ENCODE measurements at places on chromosomes 3 and 15.

DNA sequence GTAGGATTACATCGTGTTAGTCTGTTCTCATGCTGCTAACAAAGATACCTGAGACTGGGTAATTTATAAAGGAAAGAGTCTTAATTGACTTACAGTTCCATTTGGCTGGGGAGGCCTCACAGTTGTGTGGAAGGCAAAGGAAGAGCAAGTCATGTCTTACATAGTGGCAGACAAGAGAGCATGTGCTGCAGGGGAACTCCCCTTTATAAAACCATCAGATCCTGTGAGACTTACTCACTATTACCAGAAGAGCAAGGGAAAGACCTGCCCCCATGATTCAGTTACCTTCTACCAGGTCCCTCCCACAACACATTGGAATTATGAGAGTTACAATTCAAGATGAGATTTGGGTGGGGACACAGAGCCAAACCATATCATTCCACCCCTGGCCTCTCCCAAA lies 3.4 kb downstream of the SLC25A26 start:
- no peak for DNase-seq

GRCh38 chr15:85534031-85534430 lies 153.6 kb downstream of the AKAP13 start:
- DNase-seq = no peak

DNA sequence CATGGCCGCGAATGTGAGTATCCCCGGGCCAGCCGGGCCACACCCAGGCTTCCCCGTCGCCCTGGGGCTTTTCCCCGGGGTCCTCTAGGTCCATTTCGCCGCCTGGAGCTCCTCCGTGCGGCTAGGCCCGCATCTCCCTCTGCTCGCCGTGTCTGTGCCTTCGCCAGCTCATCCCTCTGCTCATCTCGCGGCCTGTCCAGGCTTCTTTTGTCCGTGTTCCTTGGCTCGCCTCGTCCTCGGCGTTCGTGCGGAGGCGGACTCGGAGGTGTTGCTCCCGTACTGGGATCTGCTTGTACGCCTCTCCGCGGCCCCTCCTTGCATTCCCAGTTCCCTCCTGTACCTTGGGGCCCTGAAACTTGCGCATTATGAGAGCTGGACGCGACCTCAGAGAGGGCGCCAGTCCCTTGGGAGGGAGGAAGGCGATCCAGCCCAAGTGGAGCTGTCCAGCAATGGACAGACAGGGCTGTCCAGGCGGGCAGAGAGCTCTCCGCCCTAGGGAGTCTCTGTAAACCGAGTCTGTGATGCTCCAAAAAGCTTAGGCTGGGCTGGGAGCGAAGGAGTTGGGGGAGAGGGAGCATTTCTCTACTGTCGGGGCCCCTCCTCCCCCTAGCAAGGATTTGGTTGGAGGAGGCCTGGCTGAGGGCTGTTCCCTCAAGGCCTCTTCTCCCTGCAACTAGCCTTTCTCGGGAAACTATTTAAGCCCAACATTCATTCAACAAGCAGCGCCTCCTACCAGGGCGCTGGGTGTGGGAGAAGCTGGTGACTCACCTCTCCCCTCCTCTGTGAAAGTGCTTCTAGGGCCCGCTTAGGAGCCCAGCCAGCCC lies 553 bp downstream of the TMEM43 start:
- no peak for DNase-seq

GRCh38 chr15:41523097-41523496 lies 9.5 kb upstream of the LTK start:
- DNase-seq = no peak

- no peak for DNase-seq
These were observed at the start of gene ABCC5 for GRCh38 chr3:184017672-184018423. Gene ABCC5, minus strand, starts transcription at chr3:184017884. Its CDS starts 3,492 bp downstream, at chr3:184014392.

GRCh38 chr3:159994182-159994581 lies 5.5 kb downstream of the IL12A start:
- no peak for DNase-seq

DNA sequence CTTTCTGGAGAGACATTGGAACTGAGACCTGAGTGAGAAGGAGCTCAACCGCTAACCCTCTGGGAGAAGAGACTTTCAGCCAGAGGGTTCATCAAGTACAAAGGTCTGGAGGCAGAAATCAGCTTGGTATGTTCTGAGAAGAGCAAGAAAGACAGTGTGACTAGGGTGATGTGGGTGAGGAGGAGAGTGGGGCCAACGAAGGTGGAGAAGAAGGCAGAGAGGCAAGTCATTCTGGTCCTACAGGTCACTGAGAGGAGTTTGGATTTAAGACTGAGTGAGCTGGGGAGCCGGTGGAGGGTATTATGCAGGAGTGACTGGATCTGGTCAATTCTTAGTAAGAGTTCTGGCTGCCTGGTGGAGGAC lies 12.2 kb downstream of the XIRP1 start:
- no peak for DNase-seq

DNA sequence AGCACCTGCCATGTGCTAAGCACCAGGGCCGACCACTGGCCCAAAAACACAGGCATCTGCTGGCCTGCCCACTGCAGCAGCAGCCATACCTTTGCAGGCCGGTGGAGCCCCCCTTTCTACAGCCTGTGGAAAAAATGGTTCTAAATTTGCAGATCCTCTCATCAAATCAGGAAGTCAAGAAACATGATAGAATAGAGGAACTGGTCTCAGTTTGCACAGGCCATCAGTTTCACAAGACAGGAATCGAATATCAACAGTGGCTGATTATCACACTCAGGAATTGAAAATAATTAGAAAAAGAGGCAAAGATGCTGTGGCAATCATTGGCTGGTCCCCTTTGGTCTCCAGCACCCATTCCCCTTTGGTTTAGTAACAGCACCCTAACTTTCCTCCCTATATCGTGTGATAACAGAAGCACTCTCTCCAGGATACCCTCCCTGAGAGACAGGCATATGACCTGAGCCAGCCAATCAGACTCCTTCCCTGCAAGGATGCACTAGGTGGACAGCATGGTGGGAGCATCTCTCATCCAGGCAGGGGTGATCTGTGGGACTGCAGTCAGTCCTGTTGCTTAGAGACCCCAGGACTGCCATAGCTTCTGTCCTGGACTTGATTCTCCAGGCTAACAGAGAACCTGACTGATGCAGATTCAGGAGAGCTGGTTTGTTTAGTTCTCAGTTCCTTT lies 3.5 kb upstream of the PAK6 start:
- DNase-seq = no peak

GRCh38 chr3:187063286-187064121 lies 75.8 kb downstream of the RPL39L start:
- no peak for DNase-seq

DNA sequence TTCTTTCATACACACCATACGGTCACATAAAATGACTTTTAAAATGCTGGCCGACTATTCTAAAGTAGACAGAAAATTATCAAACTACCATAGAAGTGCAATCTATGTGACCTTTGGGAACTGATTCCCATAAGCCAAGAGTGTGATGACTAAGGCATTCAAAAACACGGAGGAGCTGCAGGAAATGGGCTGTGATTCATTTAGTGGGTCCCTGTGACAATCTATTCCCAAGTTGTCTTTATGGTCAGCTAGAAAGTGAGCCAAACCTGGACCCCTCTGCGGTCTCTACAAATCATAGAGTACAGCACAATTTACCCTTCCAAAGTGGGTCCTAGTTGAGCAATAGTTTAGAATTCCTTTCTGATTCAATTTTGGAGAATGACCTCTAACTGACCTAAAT lies 251.5 kb upstream of the CBLB start:
- DNase-seq = no peak

DNA sequence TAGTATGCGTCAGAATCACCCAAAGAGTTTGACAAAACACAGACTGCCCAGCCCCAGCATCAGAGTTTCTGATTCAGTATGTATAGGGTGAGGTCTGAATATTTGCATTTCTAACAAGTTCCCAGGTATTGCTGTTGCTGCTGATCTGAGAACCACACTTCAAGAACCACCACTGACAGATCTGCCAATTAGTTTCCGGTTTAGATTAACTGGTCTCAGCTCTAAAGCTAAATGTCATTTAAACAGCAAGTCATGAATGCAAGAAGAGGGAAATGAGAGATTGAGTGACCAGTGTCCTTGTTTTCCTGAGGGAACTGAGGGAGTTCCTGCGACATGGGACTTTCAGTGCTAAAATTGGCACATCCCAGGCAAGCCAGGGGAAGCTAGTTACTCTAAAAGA lies 305.0 kb downstream of the ZNF385D start:
- no peak for DNase-seq

DNA sequence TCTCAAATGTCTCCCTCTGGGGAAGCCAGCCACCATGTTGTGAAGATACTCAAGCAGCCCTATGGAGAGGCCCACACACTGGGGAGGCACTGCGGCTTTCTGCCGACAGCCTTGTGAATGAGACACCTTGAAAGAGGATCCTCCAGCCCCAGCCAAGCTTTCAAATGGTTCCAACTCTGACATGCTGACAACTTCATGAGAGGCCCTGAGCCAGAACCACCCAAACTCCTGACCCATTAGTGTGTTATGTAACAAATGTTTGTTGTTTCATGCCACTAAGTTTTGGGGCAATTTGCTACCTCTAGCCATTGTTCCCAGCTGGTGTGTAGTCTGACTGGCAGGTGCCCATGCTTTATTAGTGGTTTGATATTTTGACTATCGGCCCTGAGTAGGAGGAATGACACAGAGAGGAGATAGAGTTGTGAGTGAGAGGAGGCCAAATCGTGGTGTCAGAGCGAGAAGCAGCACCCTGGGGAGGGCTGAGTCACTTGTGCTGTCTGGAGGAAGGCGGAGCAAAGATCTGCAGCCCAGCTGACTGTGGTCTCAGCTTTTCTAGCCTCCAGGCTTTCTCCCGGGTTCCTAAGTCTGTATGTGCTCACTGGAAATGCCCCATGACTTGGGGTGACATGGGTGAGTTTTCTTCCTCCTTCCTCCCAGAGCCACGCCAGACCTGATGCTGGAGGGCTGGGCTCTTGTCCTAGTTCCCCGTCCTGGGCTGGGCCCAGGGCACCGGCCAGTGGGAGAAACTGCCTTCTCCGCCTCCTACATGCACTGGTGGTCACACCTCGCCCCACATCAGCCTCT lies 56.7 kb upstream of the BLM start:
- DNase-seq = no peak

GRCh38 chr3:32973982-32974381 lies 22.5 kb downstream of the CCR4 start:
- DNase-seq = no peak

- no peak for DNase-seq
These were observed 193.0 kb upstream of the THRB start for GRCh38 chr3:24687671-24688070.

- DNase-seq = no peak
These were observed 45.7 kb downstream of the UBP1 start for GRCh38 chr3:33394403-33395054.

All from cortex of kidney (tissue), 1 donor.